ENCODE measurements at places on chromosomes 12 and 14.
A peak's percentile ranks its signal among the peaks of the same experiment; 100 is the strongest.

GRCh38 chr12:17110316-17110715 lies 504.4 kb upstream of the LMO3 start:
- no peak for DNase-seq

- DNase-seq: no peak
Observed at GRCh38 chr14:34403646-34404045, 58.4 kb downstream of the SPTSSA start.

- no peak for DNase-seq
Observed at GRCh38 chr12:28777603-28778365, 371.3 kb upstream of the FAR2 start.

- DNase-seq: no peak
Observed at GRCh38 chr12:116314477-116314876, 37.0 kb upstream of the MED13L start.

DNA sequence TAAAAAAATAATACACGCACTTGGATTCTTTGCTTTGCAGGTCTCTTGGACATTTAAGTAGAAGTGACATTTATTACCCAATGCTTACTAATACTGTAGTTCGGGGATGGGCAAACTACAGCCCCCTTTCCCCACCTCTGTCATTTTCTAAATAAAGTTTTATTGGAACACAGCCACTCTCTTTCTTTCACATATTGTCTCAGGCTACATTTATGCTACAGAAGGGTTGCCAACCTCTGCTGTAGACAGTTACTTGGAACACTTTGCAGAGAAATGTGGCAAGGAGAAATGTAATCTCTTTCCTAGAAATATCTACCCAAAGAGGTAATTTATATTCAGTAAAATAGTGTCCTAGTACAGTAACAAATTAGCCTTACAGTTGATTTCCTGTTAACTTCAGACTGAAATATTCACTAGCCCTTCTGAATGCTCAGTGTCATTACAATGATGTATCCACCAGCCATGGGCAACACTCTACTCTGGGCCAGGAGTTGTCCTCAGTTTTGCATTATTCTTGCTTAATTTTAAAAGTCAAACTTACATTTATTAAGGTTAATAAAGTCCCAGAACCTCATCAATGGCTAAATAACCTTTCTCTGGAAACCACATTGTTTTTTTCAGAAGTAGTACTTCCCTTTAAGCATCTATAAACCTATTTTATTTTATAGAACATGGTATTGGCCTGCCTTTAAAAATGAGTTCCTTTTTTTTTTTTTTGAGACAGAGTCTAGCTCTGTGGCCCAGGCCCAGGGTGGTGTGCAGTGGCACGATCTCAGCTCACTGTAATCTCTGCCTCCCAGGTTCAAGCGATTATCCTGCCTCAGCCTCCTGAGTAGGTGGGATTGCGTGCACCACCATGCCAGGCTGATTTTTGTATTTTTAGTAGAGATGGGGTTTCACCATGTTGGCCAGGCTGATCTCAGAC lies 269.6 kb upstream of the AMIGO2 start:
- DNase-seq: no peak

DNA sequence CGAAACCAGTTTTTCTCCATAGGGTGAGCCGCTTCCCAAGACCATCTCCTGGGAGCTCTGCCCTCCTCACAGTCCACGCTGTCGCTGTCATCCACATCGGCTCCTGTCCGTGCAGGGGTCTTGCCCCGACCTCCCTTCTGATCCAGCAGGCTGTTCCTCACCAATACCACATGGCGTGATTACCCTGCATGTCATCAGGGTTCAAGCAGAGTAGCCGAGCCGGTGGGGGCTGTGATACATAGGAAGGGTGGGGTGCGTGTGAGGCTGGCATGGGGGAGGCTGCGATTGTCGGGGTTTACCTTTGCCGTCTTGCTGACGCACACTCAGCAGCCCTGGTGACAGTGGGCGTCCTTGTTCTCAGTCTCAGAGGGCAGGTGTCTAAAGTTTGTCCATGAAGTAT lies 17.0 kb downstream of the TEDC1 start:
- no peak for DNase-seq

GRCh38 chr12:93198086-93198485 lies 179.6 kb upstream of the NUDT4 start:
- DNase-seq: no peak

DNA sequence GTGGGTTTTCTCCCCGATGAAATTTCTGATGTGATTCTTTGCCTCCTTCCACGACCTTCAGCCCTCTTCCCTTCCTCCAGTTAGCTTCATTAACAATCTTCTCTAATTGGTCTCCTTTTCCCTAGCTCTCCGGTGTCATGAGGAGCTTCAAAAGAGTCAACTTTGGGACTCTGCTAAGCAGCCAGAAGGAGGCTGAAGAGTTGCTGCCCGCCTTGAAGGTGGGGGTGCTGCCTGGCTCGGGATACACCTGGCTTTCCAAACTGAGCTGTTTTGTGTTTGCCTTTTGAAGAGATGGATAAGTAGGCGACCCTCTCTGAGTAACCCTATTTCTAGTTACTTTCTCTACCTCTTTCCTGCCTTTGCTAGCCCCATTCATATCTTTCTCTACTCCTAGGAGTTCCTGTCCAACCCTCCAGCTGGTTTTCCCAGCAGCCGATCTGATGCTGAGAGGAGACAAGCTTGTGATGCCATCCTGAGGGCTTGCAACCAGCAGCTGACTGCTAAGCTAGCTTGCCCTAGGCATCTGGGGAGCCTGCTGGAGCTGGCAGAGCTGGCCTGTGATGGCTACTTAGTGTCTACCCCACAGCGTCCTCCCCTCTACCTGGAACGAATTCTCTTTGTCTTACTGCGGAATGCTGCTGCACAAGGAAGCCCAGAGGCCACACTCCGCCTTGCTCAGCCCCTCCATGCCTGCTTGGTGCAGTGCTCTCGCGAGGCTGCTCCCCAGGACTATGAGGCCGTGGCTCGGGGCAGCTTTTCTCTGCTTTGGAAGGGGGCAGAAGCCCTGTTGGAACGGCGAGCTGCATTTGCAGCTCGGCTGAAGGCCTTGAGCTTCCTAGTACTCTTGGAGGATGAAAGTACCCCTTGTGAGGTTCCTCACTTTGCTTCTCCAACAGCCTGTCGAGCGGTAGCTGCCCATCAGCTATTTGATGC lies 797 bp downstream of the ESPL1 start:
- no peak for DNase-seq

DNA sequence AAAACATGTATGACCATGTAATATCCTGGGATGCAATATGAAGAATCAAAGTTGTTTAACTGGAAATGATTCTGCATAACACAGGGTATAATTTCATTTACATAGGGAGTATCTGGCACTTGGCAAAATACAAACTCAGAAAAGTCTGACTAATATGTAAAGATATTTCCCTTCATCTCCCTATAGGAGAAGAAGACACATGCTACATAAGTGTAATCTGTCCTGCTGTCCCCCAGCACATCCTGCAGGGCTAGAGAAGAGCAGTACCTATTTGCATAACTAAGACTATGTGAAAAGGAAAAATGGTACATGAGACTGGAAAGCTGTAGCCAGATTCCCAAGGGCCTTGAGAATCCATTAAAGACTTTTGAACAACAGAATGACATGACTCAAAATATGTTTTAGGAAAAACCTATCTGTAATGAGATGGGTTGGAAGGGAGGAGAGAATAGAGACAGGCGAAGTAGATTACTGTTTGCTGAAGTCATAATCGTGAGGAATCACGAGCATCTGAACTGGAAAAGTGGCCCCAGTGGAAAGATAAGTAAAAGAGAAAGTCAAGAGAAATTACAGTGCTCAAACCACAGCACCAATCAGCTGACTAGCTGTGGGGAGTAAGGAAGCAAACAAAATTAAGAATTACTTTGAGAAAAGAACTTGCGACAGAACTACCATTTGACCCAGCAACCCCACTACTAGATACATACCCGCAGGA lies 155.1 kb upstream of the HMGA2 start:
- no peak for DNase-seq

DNA sequence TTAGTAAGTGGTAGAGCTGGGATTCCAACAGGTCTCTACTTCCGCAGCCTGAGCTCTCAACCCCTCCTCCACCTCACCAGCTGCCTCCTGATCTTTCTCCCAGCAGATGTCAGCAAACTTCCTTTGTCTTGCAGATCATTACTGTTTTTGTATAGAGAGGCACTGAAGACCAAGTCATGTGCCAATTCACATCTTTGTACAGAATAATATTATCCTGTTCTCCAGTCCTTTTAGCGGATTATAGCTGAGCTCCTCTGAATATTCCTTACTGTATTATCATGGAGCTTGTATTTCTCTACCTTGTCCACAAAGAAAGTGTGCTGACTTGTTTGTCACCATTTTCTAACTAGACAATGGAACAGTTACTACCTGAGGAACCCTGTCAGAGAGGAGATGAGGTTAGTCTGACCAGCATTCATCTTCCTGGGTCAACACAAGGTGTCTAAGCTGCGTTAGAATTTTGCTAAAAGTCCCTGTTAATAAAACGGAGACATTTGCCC lies 142.3 kb upstream of the ARHGAP5 start:
- peak; percentile 69 for DNase-seq

DNA sequence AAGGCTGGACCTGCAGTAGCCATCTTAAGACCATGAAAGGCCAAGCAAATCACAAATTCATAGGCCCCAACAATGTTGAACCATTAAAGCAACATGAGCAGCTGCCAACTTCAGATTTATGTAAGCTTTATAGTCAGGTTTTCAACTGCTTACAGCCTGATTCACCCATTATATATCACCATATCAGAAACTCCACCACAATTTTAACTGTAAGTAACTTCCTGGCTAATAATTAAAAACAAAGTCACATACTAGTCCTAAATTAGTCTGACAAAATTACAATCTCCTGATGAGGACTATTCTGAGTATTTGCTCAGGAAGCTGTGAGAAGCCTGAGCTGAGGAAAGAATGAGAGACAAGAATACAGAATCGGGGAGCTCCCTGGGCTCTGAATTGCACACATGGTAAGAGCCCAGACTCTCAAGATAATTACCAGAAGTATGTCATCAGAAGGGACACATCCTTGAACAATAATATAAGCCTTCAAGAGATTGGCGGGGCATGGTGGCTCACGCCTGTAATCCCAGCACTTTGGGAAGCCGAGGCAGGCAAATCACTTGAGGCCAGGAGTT lies 55.1 kb downstream of the NUMB start:
- no peak for DNase-seq

DNA sequence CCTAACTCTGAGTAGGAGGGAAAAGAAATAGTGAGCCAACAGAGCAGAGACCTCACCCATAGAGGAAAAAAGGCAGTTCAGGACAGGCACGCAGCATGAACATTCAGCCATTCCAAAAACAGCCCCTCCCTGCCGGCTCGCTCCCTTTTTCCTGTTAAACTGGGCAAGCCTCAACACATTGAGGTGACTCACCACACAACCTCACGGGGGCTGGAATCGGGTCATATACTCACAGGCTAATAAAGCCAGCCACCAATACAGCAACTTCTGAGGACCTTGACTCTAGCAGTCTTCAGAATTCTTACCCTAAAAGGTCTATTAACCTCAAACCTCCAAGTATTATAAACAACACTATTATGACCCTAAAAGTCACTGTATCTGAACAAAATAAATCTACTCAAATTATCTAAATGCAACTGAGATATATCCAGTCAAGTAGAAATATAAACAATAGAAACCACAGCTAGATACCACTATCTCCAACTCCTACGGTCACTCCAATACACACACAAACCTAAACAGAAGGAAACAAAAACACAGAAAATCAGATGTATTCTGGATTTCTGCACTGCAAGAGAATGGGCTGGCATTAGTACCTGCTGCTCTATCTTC lies 6.3 kb downstream of the YBX3 start:
- peak; percentile 3 for DNase-seq

DNA sequence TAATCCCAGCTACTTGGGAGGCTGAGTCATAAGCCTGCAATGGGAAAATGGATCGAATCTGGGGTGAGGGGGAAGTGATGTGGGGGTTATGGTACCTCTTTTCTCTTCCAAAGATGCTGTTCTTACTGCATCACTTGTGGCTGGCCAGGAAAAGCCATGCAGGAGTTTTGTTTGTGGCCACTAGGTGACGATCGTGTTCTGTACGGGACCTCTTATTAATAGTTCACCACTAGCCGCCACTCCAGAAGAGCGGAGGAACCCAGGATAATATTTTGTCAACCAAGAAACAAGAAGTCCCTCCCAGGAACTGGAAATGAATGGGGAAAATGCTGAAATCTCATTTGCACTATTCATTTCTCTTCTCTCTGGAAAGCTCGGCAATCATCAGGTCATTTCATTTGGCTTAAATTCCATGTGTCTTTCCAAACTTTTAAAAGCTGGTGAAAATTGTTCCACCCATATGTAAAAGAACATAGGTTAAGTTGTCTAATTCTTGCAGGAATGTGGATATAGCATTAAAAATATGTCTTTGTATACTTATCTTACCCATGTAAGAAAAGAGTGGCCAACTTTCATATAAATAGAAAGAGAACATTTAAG lies 8.9 kb downstream of the GPR65 start:
- peak; percentile 57 for DNase-seq

GRCh38 chr12:16229676-16230075 lies 47.8 kb downstream of the SLC15A5 start:
- no peak for DNase-seq

DNA sequence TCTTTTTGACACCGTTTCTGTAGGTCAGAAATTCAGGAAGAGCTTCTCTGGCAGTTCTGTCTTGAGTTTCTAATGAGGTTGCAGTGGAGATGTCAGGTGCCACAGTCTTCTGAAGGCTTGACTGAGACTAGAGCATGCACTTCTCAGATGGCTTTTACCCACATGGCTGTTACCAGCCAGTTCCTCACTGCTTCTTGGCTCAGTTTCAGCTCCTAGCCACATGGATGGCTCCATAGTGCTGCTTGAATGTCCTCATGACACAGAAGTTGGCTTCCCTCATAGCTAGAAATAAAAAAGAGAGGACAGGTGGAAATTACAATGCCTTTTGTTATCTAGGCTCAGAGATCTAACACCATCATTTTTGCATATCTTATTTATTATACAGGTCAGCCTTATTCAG lies 38.1 kb upstream of the SLC2A13 start:
- DNase-seq: no peak

GRCh38 chr14:76257111-76257803 lies 105.5 kb downstream of the GPATCH2L start:
- DNase-seq: no peak

DNA sequence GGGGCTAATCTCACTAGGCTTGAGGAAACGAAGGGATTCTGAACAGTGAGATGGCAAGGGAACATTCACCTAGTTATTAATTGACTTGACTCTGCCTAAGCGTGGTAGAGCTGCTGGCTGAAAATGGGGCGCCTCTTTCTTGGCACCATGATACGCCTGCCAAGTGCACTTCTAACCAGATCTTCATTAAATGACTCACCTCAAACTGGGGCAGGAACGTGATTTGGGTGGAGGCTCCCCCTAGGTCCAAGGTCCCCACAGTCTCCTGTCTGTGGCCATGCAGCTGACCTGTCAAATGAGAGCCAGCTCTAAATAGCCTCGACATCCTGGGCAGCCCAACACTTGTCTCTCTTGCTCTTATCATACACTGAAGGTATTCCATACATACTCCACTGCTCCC lies 26.0 kb downstream of the COQ6 start:
- no peak for DNase-seq

DNA sequence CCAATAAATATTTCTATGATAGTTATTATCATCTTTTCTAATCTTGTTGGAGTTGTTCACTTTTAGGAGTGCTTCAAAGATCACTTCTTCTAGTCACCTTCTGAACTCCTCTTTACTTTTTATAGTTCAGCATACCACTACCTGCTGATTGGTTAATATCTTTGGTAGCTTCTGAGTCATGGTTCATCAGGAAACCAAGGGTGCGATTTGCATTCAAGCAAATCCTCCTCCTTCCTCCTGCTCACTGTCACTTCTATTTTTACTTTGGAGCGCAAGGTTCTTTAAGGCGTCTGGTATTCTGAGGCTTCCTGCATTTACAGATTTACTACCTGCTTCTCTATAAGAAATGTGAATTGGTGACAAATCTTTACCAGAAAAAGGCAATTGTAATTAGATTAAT lies 24.0 kb downstream of the SYT1 start:
- no peak for DNase-seq

All from NCI-H2081 (cell line).